OCI-M1 (cell line): ENCODE measurements at places on chromosomes 2 and 18.

DNA sequence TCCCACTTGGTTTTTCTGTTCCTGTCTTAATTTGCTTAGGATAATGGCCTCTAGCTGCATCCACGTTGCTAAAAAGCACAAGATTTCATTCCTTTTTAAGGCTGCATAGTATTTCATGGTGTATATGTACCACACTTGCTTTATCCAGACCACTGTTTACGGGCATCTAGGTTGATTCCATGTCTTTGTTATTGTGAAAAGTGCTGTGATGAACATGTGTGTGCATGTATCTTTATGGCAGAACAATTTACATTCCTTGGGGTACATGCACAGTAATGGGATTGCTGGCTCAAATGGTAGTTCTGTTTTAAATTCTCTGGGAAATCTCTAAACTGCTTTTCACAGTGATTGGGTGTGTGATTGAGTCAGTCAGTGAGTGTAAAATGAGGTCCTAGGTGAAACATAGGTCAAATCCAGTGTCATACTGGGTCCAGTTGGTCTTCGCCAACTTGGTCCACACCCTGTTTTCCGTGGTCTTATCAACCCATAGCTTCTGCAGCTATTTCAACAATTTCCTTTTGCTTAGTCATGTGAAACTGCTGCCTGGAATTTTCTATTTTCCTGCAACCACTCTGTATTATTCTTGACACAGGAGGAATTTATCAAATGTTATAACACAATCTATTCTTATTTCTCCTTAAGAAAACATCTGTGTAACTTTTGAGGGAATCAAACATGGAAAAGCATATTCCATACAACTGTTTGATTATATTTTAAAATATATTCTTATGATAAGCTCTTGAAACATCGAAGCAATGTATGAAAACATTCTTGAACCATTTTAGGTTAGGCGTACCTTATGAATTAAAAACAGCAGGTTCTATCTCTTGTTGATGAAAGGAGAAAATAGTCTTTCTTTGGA, 82.9 kb downstream of the ADCYAP1 start:
- peak; percentile 88 for DNase-seq

DNA sequence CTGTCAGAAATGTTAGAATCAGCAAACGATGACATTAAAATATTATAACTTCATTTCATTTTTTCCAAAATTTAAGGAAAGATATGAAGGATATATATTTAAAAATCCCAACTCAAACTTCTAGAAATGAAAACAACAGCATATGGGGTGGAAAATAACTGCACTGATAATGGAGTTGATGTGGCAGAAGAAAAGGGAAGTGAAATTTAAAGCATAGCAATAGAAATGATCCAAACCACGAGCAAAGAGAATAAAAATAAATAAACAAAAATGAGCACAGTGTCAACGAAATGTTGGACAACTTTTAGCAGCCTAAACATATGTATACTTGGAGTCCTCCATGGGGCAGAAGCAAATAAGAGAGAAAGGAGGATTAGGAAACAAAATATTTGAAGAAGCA, 280.2 kb downstream of the KCNJ3 start:
- peak; percentile 14 for DNase-seq

GRCh38 chr2:19128148-19128547, 230.3 kb downstream of the OSR1 start:
- DNase-seq: no peak

DNA sequence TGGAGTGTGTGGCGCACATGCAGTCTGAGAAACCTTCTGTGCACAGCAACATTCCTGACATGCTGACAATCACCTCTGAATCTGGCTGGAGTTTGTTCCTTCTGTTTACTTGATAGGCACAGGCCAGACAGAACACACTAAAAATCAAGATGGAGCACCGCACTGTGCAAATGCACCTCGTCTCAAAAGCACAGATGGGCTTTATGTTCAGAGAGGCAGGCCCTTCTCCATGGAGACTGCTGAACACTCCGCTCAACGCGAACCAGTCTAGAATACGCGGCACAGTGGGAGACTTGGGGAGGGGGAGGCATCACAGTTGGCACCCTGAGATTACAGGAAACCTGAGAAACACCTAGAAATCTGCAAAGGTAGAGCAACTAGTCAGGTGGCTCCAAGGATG, 58.4 kb upstream of the DNMT3A start:
- DNase-seq: no peak

DNA sequence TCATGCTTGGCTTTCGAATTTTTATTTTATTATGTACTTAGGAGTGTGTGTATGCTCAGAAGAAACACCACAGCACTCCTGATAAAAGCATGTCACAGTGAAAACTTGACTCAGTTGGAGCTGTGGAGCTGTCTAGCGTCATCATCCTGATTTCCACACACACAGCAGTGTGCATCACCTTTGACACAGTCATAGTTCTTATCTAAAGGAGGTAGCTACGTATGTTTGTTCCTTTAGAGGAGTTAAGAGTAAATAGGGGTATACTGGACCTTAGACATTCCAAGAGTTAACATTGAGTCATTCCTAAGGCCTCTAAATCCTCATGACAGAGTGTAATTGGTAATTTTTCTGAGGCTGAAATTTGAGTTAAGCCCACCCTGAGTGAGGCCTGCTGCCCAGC, 96.9 kb downstream of the PHLPP1 start:
- DNase-seq: no peak

DNA sequence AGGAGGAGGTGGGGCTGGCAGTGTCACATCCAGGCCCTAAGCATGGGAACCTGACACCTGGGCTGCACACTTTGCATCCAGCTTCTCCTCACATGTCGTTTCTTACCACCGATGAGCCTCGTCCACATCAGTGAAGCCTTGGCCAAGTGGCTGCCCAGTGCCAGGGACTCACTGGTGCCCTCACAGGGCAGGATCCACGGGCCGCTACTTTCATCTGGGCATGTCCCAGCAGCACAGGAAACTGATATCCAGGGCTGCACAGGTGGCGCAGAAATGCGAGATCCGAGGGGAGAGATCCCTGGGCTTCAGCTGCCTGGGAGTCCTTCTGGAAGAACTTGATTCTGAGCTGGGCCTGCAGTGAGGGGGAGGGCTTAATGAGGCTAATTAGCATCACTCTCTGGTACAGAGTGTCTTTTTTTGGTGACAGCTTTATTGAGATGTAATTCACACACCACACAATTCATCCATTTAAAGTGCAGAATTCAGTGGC, 291.6 kb upstream of the HDAC4 start:
- no peak for DNase-seq

- no peak for DNase-seq
Measured at GRCh38 chr2:36466135-36466534, 110.6 kb downstream of the CRIM1 start.

- peak; percentile 34 for DNase-seq
Measured at GRCh38 chr2:172168917-172169346, 66.2 kb upstream of the DLX2 start.

GRCh38 chr2:134011936-134012586, 241.8 kb upstream of the MGAT5 start:
- no peak for DNase-seq

DNA sequence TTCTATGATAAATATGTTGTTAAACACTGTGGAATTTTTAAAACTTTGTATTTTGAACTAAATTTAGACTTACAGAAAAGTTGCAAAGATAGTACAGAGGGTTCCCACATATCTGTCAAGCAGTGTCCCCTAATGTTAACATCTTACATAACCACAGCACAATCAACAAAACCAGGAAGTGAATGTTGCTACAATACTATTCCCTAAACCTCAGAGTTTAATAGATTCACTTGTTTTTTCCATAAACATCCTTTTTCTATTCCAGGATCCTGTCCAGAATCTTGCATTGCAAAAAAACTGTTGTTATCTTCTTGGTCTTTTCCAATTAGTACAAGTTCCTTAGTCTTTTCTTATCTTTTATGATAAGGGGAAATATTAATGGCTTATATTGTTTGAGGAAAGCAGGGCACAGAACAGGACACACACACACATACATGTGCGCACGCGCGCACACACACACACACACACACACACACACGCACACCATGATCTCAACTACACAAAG, 251.1 kb upstream of the TRIB2 start:
- no peak for DNase-seq

- DNase-seq: peak; percentile 81
Measured at GRCh38 chr2:137964066-137964858, at the start of gene HNMT. Gene HNMT, plus strand, starts transcription at chr2:137964473. Its CDS starts 19 bp downstream, at chr2:137964492.

DNA sequence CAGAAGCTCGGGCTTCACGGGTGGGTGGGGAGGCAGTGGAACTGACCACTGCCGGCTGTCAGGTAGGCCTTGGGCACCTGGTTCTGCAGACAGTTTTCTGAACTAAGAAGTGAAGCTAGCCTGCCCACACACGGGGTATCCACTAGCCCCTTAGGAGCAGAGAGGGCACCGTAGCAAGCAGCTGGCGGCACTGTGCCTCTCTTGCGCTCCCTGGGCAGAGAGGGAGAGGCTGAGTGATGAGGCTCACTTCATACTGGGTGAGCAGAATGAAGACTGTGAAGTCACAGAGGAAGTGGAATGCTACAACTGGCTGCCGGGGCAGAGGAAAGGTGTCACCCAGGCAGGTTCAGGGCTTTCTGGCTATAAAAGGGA, 753 bp downstream of the ITPRIPL1 start:
- peak; percentile 41 for DNase-seq

- DNase-seq: no peak
Measured at GRCh38 chr2:162074632-162074895, 549 bp upstream of the DPP4 start.
